ENCODE measurements at places on chromosomes 1 and 21.
A peak's percentile ranks its signal among the peaks of the same experiment; 100 is the strongest.

- DNase-seq, result no peak
Observed at GRCh38 chr21:33917421-33917820, 1.8 kb upstream of the ATP5PO start.

DNA sequence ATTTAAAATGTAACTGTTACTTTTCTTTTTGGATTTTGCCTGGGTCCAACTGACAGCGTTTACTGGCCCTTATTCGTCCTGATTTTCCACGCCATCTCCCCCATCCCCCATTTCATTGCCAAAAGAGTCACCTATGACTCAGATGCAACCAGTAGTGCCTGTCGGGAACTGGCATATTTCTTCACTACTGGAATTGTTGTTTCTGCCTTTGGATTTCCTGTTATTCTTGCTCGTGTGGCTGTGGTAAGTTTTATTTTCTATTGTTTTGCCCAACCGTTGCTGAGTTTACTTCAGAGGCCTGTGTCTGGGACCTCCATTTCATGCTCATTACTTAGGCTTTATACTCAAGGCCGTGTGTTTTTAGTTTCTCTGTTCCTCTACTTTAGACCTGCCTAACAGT is 9.3 kb downstream of the LEPR start:
- DNase-seq, result no peak

GRCh38 chr1:35605867-35606182 is 32.7 kb downstream of the TFAP2E start:
- no peak for DNase-seq

DNA sequence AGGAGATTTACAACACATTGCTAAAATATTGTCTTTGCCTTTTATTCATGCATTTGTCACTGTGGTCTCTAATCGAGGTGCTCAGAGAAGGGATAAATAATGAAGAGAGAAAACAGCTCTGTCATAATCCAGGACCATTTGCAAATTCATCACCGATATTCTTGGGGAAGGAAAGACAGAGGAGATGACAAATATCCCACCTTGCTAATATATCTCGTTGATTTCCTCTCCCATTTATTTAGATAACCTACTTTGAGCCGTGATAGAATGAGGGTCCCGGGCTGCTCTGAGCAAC is 86.9 kb downstream of the PRDM16 start:
- DNase-seq, result no peak

- no peak for DNase-seq
Observed at GRCh38 chr1:195740862-195741261, 867.4 kb downstream of the KCNT2 start.

GRCh38 chr1:203481196-203481595 is 5.6 kb downstream of the PRELP start:
- no peak for DNase-seq

- DNase-seq, result peak; percentile 80
Observed at GRCh38 chr1:43367026-43367903, 546 bp downstream of the ELOVL1 start.

GRCh38 chr1:14238472-14239307 is 359.8 kb upstream of the KAZN start:
- DNase-seq, result no peak

DNA sequence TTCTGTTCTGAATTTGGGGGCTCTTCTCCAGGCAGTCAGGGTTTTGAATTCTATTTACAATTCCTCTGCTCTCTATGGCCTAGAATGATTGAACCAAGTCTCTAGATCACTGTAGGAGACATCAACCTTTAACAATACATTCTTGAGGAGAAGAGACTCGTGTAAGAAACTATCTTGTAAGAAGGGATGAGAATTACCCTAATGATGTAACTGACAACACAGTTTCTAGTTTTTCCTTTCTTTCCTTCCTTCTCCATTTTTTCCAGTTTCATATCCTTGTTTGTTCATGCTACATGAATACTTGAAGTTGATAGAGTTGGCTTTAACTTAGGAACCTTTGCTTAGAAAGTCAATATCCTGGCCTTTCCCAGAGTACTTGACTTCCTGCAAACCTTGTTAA is 1.3 kb upstream of the ATP1A1 start:
- no peak for DNase-seq

- no peak for DNase-seq
Observed at GRCh38 chr21:16519036-16519435, 789.3 kb downstream of the USP25 start.

DNA sequence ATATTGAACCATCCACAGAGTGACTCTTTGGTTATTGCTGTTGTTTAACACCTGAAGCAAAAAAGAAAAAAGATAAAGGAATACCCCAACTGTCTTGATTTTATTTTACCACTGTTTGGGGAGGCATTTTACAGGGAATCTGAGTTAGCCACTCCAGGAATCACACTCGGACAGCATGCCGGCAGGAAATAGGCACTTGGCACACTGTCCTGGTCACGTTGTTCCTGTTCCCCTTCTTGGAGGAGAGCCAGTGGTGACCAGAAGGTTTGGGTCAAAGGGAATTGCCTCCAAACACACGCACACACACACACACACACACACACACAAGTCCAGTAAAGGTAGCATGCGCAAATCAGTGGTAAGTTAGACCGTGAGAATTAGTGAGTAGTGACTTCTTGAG is 13.8 kb downstream of the RGS4 start:
- no peak for DNase-seq

DNA sequence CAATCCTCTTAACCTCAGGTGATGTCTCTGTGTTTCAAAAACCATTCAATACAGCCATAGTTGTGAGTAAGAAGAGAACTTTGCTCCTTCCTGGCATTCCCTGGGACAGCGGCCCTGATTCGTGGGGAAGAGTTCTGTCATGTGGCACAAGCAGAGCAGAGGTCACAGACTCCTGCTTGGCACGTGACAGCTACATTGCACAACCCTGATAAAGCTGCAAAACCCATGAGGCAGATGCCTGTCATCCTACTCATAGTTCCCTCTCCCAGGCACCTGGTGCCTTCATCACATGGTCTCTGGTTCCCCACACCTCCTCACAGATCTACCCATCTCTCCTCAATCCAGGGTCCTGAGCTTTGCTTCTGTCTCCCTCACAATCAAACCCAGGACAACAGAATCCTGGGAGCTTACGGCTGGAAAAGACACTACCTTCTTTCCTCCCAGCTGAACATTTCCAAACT is 70.8 kb downstream of the PLPP3 start:
- DNase-seq, result no peak

- DNase-seq, result no peak
Observed at GRCh38 chr1:227540170-227541098, 22.9 kb upstream of the ZNF678 start.

GRCh38 chr1:234918181-234918841 is 210.3 kb downstream of the TOMM20 start:
- no peak for DNase-seq

All from hematopoietic multipotent progenitor cell treated with erythropoietin and hydrocortisone succinate and interleukin-3 and kit ligand, for 17 days (in vitro differentiated cells).